ENCODE measurements at places on chromosomes 13 and 19. TPM values are rescaled to one million over a fixed set of nuclear protein-coding genes. Genes with fewer than 3 reads are reported as not detected.

DNA sequence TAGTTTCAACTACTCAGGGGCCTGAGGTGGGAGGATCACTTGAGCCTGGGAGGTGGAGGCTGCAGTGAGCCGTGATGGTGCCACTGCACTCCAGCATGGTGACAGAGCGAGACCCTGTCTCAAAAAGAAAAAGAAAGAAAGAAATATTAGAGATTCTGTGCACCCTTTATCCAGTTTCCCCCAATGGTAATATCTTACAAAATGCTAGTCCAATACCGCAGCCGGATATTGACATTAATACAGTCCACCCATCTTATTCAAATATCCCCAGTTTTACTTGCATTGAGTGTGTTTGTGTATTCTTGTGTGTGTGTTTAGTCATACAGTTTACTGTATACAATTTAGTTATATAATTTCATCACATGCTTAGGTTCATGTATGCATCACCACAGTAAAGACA is 8.6 kb upstream of the IFNL4 start:
- H3K27me3 ChIP-seq = peaks cover 2% of the 10 kb centered on the region
- H3K27ac ChIP-seq = no peak overlapping the region
- no peaks in the 10 kb centered on the region for H3K36me3 ChIP-seq
- no peak for DNase-seq
- no peak overlapping the region for H3K4me3 ChIP-seq
- H3K4me1 ChIP-seq = peaks cover 5% of the 10 kb centered on the region

- no peak overlapping the region for H3K4me3 ChIP-seq
- no peak overlapping the region for H3K27ac ChIP-seq
- H3K36me3 ChIP-seq = no peaks in the 10 kb centered on the region
- DNase-seq = no peak
Measured at GRCh38 chr19:33938821-33939220, 142.2 kb downstream of the KCTD15 start.

DNA sequence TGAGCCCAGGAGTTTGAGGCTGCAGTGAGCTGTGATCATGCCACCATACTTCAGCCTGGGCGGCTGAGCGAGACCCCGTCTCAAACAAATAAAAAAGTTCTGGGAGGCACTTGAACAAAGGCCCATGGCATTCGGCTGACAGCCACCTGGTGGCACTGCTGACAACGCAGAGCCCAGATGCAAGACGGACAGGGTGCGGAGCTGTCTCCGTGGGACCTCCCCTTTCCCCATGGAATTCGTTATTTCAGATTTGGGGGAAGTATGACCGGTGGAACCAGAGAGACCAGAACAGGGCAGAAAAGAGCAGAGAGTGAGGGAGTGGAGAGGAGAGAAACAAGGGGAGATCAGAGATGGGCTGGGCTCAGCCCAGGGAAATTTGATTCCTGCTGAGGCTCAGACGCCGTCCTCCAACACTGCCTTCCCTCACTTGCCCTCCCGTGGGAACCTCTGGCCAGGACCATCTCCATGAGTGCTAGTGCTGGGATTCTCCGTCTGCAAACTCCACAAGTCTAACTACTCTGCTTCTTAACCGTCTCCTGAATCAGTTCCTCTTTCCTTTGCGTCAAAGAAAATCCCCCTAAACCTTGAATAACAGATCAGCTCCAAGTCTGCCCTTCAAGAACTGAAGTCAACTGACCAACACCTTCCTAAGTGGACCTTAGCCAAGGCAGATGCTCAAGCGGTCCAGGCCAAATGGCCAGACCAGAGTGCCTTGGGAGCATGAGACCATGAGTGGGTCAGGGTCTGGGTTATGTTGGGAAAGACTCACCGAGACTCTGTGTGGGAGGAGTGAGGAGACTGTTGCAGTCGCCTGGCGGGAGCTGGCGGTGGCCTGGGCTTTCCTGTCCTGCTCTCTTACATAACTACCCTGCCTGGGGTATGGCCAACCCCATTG is 11.9 kb upstream of the ATF5 start:
- H3K4me3 ChIP-seq = no peak overlapping the region
- DNase-seq = no peak
- H3K27me3 ChIP-seq = no peaks in the 10 kb centered on the region
- H3K36me3 ChIP-seq = peaks cover 74% of the 10 kb centered on the region

DNA sequence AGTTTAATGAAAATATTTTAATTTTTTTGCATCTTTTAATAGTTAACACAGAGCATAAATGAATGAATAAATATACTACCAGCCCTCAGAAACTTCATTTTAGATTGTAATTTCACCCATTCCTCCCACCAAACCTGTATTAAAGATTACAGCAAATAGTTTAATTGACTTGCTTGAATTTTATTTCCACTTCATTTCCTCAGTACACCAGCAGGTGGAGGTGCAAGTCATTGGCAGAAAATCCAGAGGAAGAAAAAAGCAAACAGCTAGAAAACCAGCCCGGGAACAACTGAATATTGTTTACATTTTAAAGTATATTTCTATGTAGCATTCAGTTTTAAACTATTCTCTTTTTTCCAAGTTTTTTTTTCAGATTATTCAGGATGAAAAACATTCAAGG is 177.8 kb downstream of the OLFM4 start:
- no peak overlapping the region for H3K4me3 ChIP-seq
- peaks cover 12% of the 10 kb centered on the region for H3K27me3 ChIP-seq
- no peak for DNase-seq

DNA sequence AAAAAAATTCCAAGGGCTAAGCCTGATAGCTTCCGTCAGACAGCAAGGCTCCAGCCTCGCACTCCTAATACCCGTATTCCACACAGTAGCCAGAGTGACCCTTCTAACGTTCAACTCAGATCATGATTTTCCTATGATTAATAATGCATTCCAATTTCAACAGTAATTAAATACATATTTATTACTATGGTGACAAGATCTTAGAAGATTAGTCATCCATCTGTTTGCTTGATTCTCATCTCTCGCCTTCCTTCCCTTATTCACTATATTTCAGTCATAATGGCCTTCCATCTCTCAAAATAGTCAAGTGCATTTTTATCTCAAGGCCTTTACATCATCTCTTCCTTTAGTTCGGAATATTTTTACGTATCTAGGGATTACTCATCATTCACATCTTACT is 621.2 kb upstream of the SPRY2 start:
- H3K36me3 ChIP-seq = no peaks in the 10 kb centered on the region
- H3K27me3 ChIP-seq = no peaks in the 10 kb centered on the region
- H3K4me3 ChIP-seq = no peak overlapping the region
- H3K27ac ChIP-seq = no peak overlapping the region
- DNase-seq = no peak
- H3K4me1 ChIP-seq = no peaks in the 10 kb centered on the region

Gene PTGIR
- total RNA-seq = 45.4 TPM

DNA sequence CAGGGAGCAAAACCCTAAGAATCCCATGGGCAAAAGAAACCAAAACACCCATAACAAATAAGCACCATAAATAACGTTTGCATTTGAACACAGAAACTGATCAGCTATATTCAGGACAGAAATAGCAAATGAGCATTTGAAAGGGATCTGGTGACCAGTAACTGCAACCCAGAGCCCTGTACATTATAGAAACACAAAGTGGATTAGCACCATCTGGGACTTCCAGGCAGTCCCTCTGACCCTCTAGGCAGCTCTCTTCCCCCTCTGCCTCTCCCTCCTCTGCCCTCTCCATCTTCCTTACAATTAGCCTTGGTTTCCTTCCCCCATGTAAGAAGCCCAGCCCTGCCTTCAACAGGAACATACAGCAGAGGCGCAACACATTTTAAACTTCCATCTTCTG is 215.0 kb downstream of the DCLK1 start:
- DNase-seq = no peak
- H3K4me1 ChIP-seq = no peaks in the 10 kb centered on the region
- H3K27ac ChIP-seq = no peak overlapping the region
- H3K27me3 ChIP-seq = no peaks in the 10 kb centered on the region

- H3K4me3 ChIP-seq = no peak overlapping the region
- no peak overlapping the region for H3K27ac ChIP-seq
- H3K36me3 ChIP-seq = no peaks in the 10 kb centered on the region
- H3K4me1 ChIP-seq = no peaks in the 10 kb centered on the region
Measured at GRCh38 chr13:60363288-60363687, 33.7 kb upstream of the TDRD3 start.

Gene ZNF837
- 1.6 TPM for total RNA-seq

GRCh38 chr19:43662487-43662886 is 7.5 kb downstream of the PLAUR start:
- H3K36me3 ChIP-seq = peaks cover 27% of the 10 kb centered on the region
- H3K4me3 ChIP-seq = no peak overlapping the region
- peaks cover 20% of the 10 kb centered on the region for H3K4me1 ChIP-seq

GRCh38 chr19:53333066-53333462 is 485 bp upstream of the ZNF845 start:
- peaks cover 14% of the 10 kb centered on the region for H3K4me1 ChIP-seq
- H3K4me3 ChIP-seq = peak overlapping the region; percentile 85
- DNase-seq = peak; percentile 54
- H3K36me3 ChIP-seq = peaks cover 34% of the 10 kb centered on the region

Gene ZNF222
- total RNA-seq = 2.3 TPM

Gene LRCH1
- total RNA-seq = 17.1 TPM

DNA sequence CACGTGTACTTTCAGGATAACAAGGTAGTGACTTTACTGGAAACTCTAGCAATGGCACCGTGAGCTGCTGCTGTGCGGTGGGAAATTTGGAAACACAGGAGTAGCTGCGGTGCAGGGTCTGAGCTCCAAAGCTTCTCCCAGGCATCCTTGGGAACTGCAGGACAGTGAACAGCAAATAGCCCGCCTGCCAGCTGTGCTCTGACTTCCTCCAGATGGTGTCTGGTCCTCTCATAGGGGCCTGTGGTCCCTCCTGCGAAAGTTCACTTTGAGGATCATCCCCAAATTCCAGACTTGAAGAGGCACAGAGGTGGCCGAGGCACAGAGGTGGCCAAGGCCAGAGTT is 287.3 kb upstream of the MAB21L1 start:
- H3K27me3 ChIP-seq = no peaks in the 10 kb centered on the region
- no peaks in the 10 kb centered on the region for H3K36me3 ChIP-seq
- H3K4me3 ChIP-seq = no peak overlapping the region
- no peaks in the 10 kb centered on the region for H3K4me1 ChIP-seq
- DNase-seq = no peak

Gene RNF225
- total RNA-seq = 1.1 TPM

Gene CYP4F3
- total RNA-seq = 0.16 TPM

GRCh38 chr19:18543814-18544475 is 572 bp upstream of the FKBP8 start:
- H3K27ac ChIP-seq = peak overlapping the region; percentile 98
- H3K27me3 ChIP-seq = no peaks in the 10 kb centered on the region
- H3K36me3 ChIP-seq = peaks cover 16% of the 10 kb centered on the region
- peaks cover 22% of the 10 kb centered on the region for H3K4me1 ChIP-seq

GRCh38 chr19:10011974-10012373 is 1.3 kb upstream of the RDH8 start:
- H3K4me1 ChIP-seq = peaks cover 19% of the 10 kb centered on the region
- H3K4me3 ChIP-seq = no peak overlapping the region
- peaks cover 44% of the 10 kb centered on the region for H3K27me3 ChIP-seq
- DNase-seq = no peak

Gene ZNF534
- not detected for total RNA-seq

DNA sequence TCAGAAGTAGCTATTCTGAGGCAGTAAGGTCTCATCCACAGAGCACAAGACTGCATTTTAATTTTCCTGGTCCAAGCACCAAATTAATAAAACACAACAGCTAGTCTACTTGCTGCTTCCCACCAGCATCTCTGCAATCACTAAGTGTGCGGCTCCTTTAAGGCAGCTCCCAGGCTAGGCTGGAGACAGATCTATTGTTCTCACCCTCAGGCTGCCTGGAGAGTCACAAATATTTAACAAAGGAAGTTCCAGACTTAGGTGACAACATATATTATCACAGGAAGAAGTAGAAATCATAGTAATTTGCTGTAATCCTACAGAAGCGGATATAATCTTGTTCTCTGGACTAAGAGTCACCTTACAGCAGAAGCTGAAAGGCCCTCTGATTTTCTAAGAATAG is 2.2 kb upstream of the EID2 start:
- H3K27me3 ChIP-seq = no peaks in the 10 kb centered on the region
- no peak overlapping the region for H3K4me3 ChIP-seq
- peaks cover 55% of the 10 kb centered on the region for H3K4me1 ChIP-seq
- no peak for DNase-seq

GRCh38 chr19:13623716-13624710 is 117.7 kb upstream of the CACNA1A start:
- no peak overlapping the region for H3K27ac ChIP-seq
- H3K36me3 ChIP-seq = no peaks in the 10 kb centered on the region
- H3K4me1 ChIP-seq = no peaks in the 10 kb centered on the region
- no peak for DNase-seq

DNA sequence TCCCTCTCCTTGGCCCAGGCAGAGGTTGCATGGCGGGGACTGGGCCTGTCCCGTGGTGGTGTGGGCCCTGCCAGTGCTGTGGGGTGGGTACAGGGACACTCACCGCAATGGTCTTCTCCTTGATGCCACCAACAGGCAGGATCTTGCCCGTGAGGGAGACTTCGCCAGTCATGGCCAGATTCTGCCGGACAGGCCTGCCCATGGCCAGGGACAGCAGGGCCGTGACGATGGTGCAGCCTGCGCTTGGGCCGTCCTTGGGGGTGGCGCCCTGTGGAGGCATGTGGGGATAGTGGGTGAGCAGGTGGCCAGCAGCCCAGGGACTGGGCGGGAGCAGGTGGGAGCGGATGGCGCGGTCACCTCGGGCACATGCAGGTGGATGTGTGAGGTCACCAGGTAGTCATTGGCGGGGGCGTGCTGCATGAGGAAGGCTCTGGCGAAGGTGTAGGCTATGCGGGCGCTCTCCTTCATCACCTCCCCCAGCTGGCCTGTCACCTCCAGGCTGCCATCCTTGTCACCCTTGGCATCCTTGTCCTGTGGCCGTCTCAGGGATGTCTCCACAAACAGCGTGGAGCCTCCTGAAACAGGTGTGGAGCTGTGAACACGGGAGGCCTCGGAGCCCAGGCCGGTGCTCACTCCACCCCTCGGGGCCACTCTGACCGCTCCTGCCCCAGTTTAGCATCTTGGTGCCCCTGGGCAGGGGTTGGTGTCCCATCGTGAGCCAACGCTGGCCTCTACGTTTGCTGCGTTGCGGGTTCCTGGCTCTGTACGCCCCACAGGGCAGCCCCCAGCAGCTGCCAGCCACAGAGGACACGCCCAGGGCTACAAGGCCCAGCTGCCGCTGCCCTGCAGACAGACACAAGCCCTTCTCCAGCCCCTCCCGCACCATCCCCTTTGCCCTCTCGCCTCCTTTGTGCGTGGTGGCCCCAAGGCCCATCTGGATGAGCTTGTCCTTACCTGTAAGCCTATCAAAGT is 3.4 kb downstream of the RPL36 start:
- H3K4me1 ChIP-seq = peaks cover 12% of the 10 kb centered on the region
- H3K4me3 ChIP-seq = peak overlapping the region; percentile 99
- no peak overlapping the region for H3K27ac ChIP-seq
- peak; percentile 44 for DNase-seq

GRCh38 chr19:5480427-5480836 is 25.2 kb downstream of the ZNRF4 start:
- H3K27me3 ChIP-seq = peaks cover 29% of the 10 kb centered on the region
- H3K27ac ChIP-seq = no peak overlapping the region
- H3K36me3 ChIP-seq = no peaks in the 10 kb centered on the region
- DNase-seq = peak; percentile 58
